Epithelial cell of umbilical artery (primary cell): ENCODE measurements at places on chromosomes 3 and 15. TPM values are rescaled to one million over a fixed set of nuclear protein-coding genes. Genes with fewer than 3 reads are reported as not detected.

ACSBG1 gene
- total RNA-seq, result under 0.01 TPM in 1 of 2 replicates, not detected in the other

REC114 gene
- not detected in 2 replicates for total RNA-seq

SLC9C1 gene
- not detected in 2 replicates for total RNA-seq

RNF123 gene
- total RNA-seq, result 20.8 and 22.7 TPM in 2 replicates

MYRIP gene
- total RNA-seq, result 1.3 and 2.9 TPM in 2 replicates

COL8A1 gene
- 69.2 and 518 TPM in 2 replicates for total RNA-seq

SPATA12 gene
- under 0.01 TPM in 2 replicates for total RNA-seq

PRR20G gene
- total RNA-seq, result not detected in 2 replicates

PCOLCE2 gene
- 1.3 and 2.6 TPM in 2 replicates for total RNA-seq

LYZL4 gene
- not detected in 2 replicates for total RNA-seq

IMP3 gene
- 96.5 and 103 TPM in 2 replicates for total RNA-seq

TRIP4 gene
- total RNA-seq, result 11.0 and 14.0 TPM in 2 replicates

PLCH1 gene
- under 0.01 TPM in 2 replicates for total RNA-seq

FSD2 gene
- total RNA-seq, result not detected in 2 replicates

LOXL1 gene
- 9.1 and 9.7 TPM in 2 replicates for total RNA-seq

C3orf22 gene
- total RNA-seq, result not detected in 2 replicates

TEX55 gene
- not detected in 2 replicates for total RNA-seq

FILIP1L gene
- 10.7 and 22.5 TPM in 2 replicates for total RNA-seq

LRTM1 gene
- total RNA-seq, result not detected in 2 replicates
